ENCODE measurements at places on chromosomes 11 and 22. TPM values are rescaled to one million over a fixed set of nuclear protein-coding genes. Genes with fewer than 3 reads are reported as not detected.

Gene LMO1
- total RNA-seq: 0.29 TPM

Gene C11orf42
- not detected for total RNA-seq

Gene PHLDA2
- 11.1 TPM for total RNA-seq

Gene C11orf86
- not detected for total RNA-seq

Gene APLNR
- total RNA-seq: not detected

Measured in SK-MEL-5 (cell line).